Daoy (cell line): ENCODE measurements at places on chromosomes 13 and 19. TPM values are rescaled to one million over a fixed set of nuclear protein-coding genes. Genes with fewer than 3 reads are reported as not detected.
A peak's percentile ranks its signal among the peaks of the same experiment; 100 is the strongest.

RAB3D gene
- total RNA-seq = 0.86 and 1.2 TPM in 2 replicates

GRCh38 chr19:46616631-46617322, 8.1 kb downstream of the PTGIR start:
- peak; percentile 74 for DNase-seq

DNA sequence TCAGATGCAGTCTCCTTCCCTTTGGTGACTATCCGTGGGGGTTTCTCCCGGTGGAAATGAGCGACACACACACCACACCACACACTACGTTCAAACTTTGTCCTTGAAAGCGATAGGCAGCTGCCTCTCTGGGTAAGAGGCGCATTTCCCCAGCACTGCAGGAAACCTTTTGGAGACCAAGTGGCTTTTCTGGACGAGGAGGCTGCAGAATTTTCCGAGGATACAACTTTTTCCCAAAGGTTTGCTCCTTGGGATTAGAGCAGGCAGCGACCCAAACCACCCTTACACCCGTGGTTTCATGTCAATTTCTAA, 38.2 kb upstream of the FLT1 start:
- DNase-seq = no peak

GRCh38 chr13:41641429-41641828, 184.1 kb downstream of the RGCC start:
- DNase-seq = no peak

GRCh38 chr13:32837973-32838927, 178.0 kb upstream of the KL start:
- DNase-seq = no peak

DNA sequence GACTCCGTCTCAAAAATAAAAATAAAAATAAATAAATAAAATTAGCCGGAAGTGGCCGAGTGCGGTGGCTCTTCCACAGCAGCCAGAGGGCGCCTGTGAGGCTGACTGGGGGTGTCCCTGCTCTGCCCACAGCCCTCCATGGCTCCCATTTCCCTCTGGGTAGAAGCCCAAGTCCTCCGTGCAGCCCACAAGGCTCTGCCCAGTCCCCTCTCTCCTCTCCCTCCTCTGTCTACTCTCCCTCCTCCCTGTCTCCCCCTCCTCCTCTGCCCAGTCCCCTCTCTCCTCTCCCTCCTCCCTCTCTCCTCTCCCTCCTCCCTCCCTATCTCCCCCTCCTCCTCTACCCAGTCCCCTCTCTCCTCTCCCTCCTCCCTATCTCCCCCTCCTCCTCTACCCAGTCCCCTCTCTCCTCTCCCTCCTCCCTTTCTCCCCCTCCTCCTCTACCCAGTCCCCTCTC, 20.4 kb downstream of the MISP start:
- DNase-seq = peak; percentile 75
